ENCODE measurements at places on chromosomes 12 and 14. TPM values are rescaled to one million over a fixed set of nuclear protein-coding genes. Genes with fewer than 3 reads are reported as not detected.

CFAP54 gene
- total RNA-seq, result 0.68 TPM

IL26 gene
- total RNA-seq, result not detected

NR1H4 gene
- total RNA-seq, result not detected

KLRC4 gene
- total RNA-seq, result 0.78 TPM

NFATC4 gene
- total RNA-seq, result 10.6 TPM

PLCZ1 gene
- total RNA-seq, result not detected

Measured in RPMI7951 (cell line).